ENCODE measurements at places on chromosomes 6 and 20.

- no peak for DNase-seq
Observed at GRCh38 chr20:35295058-35295457, 2.8 kb upstream of the FAM83C start.

DNA sequence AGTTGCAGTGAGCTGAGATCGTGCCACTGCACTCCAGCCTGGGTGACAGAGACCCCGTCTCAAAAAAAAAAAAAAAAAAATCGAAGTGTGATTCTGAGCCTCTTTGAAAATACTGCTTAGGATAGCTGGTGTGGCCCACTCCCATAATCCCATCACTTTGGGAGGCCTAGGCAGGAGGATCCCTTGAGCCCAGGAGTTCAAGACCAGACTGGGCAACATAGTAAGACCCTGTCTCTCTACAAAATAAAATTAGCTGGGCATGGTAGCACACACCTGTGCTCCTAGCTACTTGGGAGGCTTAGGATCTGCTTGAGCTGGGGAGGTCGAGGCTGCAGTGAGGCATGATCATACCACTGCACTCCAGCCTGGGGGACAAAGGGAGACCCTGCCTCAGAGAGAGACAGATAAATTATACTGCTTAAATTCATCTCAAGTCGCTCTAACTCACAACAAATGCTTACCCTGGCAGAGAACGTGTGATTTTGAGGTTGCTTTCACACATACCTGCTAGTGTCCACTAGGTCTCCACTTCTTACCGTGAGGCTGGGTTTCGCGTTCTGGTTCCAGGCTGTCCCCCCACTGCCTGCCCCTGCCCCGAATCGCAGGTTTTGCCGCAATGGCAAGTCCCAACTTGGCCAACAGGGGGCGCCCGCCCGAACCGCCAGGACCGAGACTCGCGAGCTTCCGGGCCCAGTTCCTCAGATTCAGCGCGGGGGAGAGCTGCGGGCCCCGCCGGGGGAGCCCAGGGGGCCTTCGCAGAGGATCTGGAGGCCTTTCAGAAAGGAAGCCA, 12.3 kb upstream of the TMC2 start:
- DNase-seq, result peak; percentile 92

- no peak for DNase-seq
Observed at GRCh38 chr6:150567380-150567779, 32.3 kb upstream of the PLEKHG1 start.

GRCh38 chr20:2252419-2252997, 43.3 kb upstream of the TGM3 start:
- DNase-seq, result no peak

- DNase-seq, result no peak
Observed at GRCh38 chr6:148803979-148804378, 57.1 kb downstream of the UST start.

DNA sequence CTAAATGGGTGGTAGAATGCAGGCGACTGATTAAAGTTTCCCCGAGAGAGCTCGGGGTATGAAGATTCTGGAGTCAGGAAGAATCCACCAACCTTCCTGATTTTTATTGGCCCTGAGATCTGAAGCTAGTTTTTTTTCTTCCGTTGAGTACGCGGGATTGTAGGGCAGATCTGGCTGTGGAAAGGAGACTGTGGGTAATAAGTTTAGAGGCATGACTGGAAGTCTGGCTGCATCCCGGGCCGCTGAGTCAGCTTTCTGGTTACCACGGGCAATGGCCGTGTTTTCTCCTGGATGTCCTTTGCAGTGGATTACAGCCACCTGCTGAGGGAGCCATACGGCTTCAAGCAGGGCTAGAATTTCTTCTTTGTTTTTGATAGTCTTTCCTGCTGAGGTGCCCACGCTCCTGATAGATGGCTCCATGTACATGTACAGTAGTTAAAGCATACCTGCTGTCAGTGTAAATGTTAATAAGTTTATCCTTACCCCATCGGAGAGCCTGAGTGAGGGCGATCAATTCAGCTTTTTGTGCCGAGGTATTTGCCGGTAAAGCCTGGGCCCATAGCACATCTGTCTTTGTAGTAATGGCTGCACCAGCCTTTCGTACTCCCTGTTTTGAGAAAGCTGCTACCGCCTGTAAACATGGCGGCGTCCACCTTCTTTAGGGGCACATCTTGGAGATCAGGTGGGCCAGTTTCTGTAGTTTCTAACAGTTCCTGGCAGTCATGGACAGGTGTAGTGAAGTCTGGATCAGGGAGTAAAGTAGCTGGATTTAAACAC, 154.0 kb downstream of the TRIM27 start:
- DNase-seq, result no peak

DNA sequence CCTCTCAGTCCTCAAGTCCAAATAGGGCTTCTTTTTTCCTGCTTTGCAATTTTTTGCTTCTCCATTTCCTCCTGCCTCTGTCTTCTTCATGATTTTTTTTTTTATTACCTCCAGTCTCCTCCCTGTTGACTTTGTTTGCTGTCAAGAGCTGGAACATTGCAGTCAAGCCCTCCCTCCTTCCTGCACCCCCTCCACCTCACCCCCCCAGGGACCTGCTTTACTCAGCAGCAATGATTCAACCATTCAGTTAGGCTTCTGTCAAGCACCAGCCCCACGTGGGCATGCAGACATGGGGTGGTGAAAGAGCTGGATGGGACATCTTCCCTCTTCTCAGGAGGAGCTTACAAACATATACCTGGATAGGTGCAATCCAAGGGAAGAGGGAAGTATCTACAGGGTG, 142.4 kb downstream of the LRFN2 start:
- DNase-seq, result no peak

DNA sequence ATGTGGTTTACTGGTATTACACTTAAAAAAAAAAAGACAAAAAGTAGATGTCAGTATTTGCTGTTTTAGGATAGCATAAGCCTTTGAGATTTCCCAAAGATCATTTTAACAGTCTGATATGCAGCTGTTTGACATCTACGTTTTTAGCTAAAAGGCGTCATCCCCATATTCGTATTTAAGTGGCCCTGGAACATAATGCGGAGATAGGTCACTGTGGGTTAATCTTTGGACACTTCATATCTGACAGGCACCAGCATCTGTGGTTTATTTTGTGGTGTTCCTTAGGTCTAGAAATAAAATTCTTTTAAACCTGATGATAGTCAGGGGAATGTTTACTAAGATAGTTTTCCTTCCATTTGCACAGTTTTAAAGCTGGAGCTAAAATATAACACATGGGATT, 313.7 kb downstream of the SOX4 start:
- DNase-seq, result no peak

- peak; percentile 60 for DNase-seq
Observed at GRCh38 chr20:38418509-38419204, 16.5 kb downstream of the SNHG17 start.

DNA sequence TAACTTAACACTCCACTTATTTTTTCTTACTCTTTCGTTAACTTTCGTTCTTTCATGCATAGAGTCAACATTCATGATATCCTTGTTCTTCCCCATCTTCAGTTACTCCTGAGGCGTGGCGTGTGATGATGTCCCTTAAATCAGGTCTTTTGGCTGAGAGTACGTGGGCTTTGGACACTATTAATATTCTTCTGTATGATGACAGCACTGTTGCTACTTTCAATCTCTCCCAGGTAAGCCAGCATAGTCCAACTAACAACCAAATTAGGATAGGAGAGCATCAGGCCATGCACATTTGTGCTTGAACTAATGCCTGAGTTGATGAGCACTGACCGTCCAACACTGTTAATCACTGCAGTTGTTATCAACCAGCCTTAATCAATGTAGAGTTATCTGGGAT, 119.6 kb downstream of the TMEM242 start:
- DNase-seq, result no peak

DNA sequence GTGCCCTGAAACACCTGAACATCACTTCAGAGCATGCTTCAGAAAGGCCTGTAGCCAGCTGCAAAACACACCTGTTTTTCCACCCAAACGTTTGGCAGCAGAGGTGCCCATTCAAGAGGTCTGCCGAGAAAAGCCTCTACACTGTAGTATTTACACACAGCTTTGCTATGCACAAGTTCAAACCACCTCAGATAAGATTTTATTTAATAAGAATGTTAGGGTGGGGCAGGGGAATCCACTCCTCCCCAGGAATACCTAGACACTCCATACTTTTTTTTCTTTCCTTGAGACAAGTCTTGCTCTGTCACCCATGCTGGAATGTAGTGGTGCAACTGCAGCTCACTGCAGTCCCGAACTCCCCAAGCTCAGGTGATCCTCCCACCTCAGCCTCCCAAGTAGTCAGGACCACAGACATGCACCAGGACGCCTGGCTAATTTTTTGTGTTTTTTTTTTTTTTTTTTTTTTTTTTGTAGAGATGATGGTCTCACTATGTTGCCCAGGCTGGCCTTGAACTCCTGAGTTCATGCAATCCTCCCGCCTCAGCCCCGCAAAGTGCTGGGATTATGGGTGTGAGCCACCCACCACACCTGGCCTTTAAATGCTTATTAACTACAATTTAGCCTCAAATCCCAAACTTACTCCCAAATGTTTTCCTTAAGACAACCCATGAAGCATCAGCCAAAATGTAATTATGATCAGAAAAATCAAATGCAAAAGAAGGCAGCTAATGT, 9.7 kb downstream of the MRPL14 start:
- DNase-seq, result no peak

DNA sequence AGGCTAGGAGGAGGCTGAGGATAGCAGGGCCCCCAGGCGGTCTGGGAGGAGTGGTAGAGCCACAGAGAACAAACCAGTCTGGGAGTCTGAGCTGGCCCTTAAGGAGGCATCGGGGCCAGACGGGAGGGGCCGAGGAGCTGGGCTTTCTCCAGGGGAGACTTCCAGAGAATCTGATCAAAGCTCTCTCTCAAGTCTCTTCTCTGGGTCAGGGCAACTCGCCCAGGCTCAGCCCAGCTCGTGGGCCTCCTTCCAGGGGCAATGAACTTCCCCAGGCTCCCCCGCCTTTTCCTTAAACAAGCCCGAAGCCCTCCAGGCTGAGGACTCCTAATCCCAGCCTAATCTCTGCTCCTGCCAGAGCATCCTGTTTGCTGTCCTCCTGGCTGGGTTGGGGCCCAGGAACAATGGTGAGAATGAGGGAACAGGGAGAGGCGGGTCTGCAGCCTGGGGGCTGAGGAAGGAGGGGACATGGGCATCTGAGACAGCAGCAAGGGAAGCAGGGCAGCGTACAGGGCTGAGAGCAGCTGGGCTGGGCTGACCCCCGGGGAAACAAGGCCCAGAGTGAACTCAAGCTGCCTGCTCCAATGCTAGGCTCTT, 173.6 kb downstream of the ANKRD60 start:
- DNase-seq, result no peak

DNA sequence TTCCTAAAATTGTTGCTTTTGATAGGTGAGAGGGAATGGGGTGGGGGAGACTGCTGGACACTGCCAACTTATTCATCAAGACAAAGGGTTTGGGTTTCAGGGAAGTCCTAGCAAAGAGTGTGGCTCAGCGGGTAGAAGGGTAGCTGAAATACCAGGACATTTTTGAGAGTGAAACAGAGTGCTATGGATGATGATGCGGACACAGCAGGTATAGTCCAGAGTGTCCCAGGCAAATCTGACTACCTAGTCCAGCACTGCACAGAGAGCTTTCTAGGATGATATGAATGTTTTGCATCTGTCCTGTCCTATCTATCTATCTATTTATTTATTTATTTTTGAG, 154.3 kb downstream of the BCAS1 start:
- no peak for DNase-seq

GRCh38 chr6:36759148-36759759, 61.6 kb downstream of the RAB44 start:
- peak; percentile 92 for DNase-seq

DNA sequence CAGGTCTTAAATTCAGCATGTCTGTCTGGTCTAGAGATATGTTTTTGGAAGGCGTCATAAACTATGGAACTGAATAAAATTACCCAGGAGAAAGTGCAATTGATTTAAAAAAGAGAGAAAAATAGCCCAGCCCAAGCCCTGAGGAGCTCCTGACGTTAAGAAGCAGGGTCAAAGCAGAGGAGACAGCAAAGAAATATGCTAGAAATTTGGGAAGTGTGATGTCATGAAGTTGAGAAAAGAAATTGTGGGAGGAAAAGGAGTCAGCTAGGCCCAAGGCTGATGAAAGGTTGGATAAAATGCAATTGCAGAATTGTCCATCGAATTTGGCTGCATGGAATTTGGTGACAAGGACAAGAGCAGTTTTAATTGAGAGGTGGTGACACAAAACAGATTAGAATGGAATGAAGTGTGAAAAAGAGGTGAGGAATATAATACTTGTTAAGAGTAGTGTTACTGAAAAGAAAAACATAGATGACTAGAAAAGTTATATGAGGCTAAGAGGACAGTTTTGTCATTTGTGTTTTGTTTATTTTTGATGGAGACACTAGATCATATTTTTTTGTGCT, 381.6 kb downstream of the LAMA2 start:
- no peak for DNase-seq

DNA sequence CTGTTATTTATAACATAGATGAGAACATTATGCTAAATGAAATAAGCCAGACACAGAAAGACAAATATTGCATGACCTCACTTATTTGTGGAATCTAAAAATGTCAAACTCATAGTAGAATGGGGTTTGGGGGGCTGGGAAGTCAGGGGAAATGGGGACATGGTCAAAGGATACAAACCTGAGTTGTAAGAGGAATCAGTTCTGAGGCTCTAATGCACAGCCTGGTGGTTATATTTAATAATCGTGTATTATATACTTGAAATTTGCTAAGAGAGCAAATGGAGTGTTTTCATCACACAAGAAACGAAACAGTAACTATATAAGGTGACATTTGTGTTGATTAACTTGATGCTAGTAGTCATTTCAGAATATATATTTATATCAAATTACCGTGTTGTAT, 40.8 kb upstream of the GFOD1 start:
- no peak for DNase-seq

- DNase-seq, result peak; percentile 73
Observed at GRCh38 chr6:121780325-121781321, 345.2 kb downstream of the GJA1 start.
